Stimulated activated CD8-positive, alpha-beta memory T cell treated with anti-CD3 and anti-CD28 coated beads, Interleukin-2, amount 100 ng/mL, for 1 hour (primary cell): ENCODE measurements at places on chromosomes 5 and 9.

DNA sequence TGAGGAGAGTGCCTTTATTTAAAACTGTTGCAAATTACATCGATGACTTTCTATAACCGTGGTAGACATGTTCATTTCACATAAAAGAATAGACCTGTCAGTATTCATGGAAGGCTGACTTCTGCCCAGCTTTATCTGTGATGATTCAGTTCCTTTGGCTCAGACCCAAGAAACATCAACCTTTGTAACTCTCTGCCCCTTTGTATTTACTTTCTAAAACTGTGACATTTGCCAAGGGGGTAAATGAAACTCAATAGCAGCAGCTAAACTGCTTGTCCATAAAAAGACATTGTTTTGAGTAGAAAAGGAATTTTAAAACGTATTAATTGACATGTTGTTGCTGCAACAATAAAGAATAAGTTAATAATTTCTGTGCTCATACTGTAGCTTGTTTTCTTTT, 137.8 kb upstream of the ANKH start:
- no peak for DNase-seq

DNA sequence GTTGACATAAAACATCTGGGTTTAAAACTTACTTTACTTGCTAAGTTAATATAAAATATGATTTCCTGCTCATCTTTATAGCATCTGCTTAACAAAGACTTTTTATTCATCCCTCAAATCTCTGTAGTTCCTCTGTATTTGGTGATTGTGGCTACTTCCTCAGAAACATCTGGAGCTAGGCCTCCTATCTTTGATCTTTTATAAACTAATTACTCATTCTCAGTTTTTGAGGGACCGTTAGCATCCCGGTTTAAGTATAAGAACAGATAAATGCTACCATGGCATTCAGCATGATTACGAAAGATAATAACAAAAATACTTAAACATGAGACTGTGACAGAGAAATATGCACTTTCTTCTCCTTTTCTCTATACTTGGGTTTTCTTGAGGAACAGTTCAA, 85.3 kb downstream of the SLC38A9 start:
- no peak for DNase-seq

DNA sequence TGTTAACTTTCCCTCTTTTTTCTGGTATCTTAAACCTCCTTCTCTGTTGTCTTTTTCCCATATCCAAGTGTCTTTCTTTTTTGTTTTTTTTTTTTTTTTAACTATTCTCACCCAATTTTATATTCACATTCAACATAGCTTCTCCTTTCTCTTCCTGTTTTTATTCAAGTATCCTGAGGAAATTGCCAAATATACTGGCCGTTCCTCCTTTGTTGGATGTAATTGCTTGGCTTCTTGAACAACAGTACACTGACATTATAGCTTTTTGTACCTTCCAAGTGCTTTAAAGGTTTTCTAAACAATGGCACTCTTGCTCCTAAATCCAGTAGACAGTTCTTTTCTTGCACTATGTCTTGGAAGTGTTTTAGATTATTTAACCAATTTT, 1146.8 kb downstream of the MAT2B start:
- DNase-seq = no peak

DNA sequence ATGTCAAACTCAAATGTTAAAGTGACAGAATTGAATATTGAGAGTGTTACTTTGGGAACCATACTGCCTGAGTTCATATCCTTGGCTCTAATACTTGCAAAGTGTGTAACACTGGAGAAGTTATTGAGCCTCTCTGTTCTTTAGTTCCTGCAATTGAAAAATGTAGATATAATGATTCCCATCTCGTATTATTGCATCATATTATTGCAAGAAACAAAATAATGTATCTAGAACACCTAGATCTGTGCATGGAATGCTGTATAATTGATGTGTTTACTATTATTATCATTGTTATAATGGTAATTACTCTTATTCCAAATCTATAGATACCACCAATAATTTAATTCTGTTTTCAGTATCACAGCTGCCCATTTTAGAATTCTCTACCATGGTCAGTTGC, 310.3 kb downstream of the GABRG2 start:
- DNase-seq = no peak

- DNase-seq = no peak
These were observed 21.0 kb upstream of the ERAP2 start for GRCh38 chr5:96855031-96855872.

DNA sequence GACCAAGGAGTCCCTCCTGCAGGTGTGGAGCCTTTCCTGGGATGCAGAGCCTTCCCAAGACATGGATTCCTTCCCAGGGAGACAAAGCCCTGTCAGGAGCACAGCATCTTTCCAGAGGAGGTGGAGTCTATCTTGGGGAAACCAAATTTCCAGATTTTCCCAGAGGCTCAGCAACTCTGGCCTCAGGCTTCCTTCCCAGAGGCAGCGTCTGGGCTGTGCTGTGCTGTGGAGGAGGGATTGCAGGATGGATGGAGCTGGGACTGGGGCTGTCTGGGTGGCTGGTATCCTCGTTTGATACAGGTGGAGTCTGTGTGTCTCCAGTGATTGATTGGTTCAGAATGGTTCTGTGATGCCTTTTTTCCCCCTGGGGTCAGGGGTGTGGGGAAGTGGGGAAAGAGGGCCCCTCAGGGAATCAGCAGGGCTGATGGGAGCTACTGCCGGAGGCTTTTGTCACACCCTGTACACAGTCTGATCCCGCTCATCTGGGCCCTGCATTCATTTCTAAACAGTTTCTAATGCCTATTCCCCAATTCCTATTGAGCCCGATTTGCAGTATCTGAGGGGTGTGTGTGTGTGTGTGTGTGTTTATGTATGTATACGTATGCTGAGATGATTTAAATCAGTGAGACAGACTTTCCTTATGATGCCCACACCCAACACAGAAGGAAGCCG, 16.0 kb downstream of the OR13J1 start:
- no peak for DNase-seq

DNA sequence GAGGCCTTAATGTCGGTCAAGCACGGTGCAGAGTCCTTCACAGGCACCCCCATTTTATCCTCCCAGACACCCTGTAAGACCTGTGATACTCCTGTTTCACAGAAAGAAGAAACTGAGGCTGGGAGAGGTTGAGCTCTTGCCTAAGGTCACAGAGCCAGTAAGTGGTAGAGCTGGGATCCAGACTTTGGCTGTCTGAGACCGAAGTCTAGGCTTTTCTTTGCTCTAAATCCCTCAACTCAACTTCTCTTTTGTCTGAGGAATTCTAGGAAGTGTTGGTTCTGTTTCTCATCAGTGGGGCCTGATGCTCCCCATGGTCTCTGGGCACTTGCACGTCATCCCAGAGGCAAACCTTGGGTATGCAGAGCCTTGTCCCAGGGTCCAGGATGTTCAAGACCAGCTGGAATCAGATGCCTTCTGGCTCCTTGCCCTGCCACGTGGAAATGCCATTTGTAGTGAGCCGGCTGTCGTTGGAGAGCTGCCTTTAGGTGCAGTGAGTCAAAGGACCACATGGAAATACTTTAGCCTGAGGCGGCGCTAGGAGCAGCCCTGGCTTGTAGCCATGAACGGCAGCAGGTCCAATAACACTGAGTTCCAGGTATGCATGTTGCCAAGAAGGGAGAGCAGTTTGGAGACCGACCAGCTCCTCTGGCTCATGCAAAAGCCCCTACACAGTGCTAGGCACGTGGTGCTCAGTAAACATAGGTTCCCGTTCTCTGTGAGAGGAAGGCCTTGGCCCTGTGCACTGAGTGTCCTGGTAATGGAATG, 9.2 kb downstream of the DCANP1 start:
- no peak for DNase-seq

GRCh38 chr9:124595743-124596142, 88.5 kb upstream of the NR5A1 start:
- no peak for DNase-seq
